ENCODE measurements at places on chromosomes 1 and 21.

- DNase-seq: no peak
Measured at GRCh38 chr21:14942801-14943490, 121.9 kb downstream of the NRIP1 start.

GRCh38 chr1:203711251-203712007, 53.6 kb upstream of the LAX1 start:
- DNase-seq: no peak

DNA sequence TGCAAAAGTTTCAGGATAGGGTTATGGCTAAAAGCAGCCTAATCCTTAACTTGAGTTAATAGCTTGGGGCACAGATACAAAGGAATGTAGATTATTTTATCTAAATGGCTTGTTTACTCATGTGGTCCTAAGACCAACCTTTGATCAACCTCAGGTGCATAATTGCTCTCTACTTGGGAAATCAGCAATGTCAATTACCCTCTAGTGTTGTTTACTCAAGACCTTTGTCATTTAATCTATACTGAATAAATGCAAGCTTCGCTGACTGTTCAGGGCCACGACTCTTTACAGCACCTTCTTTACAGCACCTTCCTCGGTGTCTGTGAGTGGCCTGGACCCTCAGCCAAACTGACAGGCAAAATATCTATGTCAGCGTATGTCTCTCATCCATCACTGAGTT, 217.5 kb upstream of the MAP1LC3C start:
- no peak for DNase-seq

- DNase-seq: no peak
Measured at GRCh38 chr1:54408147-54409066, 2.2 kb upstream of the SSBP3 start.

DNA sequence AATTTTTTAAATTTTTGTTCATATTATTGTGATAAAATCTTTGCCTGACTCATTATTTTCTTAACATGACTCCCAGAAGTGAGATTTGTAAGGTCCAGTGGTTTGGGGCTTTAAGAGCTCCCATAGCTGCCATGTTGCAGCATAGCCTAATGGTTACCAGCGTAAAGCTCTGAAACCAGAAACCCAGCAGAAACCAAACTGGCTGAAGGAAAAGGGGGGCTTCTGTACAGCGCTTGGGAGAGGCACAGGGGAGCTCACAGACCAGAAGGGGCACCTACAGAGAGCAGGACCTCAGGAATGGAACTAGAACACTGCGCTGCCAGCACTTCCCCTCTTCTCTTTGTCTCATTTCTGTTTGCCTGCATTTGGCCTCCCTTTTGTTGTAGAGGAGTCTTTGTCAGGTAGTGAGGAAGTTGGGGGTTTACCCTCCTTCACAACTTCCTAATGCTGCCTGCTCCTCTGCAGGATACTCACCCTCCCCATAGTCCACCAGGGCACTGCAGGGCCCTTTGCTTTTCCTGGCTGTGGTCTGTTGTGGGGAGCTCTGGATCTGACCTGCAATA, 2.6 kb upstream of the PYCR2 start:
- no peak for DNase-seq
